ENCODE measurements at places on chromosomes 4 and X.
A peak's percentile ranks its signal among the peaks of the same experiment; 100 is the strongest.

DNA sequence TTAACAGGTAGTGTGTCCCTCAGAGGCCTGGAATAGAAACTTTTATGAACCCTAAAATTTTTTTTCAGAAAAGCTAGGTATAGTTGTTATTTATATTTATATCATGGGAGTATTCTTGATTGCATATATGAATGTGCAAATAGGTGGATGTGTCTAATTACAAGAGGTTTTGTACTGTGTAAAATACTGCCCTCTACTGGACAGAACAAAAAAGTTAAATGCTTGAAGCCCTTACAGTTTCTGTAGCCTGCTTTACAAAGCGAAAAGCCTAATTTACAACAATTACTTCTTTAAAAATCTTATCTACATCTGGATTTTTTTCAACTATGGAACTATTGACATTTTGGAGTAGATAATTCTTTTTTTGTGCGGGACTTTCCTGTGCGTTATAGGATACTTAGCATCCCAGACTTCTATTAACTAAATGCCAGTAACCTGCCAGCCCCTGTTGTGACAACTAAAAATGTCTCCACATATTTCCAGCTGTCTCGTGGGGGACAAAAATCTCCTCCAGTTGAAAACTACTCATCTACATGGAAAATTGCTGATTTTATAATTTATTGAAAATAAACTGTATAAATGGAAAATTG lies 35.1 kb downstream of the ENPEP start:
- no peak for DNase-seq

DNA sequence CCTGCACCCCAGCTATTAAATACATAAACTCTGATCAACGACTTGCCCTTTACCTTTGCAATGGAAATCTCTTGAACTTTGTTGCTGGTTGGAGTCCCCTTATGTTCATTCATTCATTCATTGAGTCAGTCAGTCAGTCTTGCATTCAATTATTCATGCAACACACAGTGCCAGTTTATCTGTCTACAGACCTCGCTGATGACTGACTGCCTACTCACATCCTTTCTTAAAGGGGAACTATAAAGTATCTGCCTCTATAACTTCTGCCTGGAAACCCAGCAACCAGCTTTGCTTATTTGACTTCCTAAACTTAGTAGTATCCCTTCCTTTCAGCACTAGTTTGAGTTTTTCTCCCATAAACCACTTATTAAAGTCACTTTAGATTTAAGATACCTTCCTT lies 620.8 kb upstream of the ADGRL3 start:
- DNase-seq: no peak

DNA sequence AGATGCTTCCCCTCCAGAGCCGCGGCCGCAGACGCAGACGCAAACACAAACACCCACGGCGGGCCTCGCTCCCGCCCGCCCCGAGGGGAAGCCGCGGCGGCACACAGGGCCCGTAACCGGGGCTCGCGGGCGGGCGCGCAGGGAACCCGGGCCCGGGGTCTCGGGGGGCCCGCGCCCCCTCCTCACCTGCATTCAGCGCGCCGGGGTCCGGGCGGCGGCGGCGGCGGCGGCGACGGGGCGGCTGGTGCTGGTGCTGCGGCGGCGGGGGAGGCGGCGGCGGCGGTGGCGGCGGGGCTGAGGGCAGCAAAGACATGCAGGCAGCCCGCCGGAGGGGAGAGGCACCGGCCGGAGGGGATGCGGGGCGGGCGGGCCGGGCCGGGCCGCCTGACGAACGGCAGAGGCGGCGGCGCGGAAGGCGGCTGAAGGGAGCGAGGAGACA lies 255 bp upstream of the CNOT6L start:
- DNase-seq: peak; percentile 85

DNA sequence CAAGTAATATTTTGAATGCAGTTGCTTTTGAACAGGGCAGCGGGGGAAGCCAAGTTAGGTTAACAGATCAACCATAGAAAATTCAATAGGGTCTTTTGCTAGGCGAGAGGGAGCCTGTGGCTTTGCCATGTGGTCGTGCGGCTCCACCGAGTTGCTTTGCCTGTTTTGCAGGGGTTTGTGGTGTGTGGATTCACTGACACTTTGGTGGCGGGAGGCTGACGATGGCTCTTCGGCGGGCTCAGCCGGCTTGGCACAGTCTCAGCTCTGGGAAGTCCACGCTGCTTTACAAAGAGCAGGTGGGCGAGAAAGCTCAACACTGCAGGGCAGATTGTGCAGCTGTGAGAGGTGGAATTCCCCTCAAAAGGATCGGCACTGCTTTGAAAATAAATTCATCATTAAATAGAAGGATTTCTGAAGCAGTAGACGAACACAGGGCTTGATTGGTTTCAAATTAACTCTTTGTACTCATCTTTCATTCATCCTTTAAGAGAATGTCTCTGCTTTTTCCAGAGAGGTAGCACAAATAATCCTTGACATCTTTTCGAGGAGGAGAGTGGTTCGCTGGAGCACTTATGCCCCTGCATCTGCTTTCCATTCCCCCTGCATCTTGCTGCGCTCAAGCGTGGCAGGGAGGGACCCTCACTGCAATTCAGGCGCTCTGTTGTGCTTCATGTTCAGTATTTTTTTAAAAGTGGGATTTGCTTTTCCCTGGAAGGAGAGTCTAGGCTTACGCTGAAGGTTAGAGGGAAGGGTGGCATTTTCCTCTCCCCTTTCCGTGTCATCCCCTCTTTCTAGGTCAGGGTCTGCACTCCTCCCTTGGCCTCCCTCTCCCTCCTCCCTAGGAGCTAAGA lies 201.8 kb upstream of the LEF1 start:
- DNase-seq: no peak

DNA sequence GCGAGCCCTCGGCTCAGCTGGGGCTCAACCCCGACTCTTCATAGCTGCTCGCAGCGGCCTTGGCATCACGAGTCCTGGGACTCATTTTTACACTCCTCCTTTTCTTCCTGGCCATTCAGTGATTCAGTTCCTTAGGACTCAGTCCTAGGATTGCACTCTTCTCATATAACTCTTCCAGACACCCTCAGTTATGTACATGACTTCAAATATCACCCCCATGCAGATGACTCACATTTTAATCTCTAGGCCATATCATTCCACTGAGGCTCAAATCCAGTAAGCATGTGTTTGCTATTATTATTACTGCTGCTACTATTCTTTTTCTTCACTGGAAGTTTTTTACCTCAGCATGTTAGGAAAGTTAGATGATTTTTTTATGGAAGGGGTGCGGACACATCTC lies 14.4 kb downstream of the ITGB1BP2 start:
- DNase-seq: no peak

DNA sequence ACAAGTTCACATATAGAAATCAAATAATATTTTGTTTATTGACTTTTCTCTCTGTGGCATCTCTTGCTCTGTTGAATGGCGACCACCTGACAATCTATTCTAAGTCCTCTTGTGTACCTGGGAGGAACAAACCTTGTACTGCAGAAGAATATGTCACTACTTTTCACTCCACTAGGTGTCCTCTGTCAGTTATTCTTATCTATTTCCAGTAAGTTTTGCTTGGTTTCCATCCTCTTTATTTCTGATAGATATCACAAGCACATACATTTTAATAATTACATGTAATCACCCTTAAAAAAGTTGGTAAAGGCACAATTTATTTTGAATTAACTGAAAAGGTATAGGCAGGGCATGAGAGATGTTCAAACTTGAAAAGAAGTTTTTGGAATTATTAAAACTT lies 238.4 kb downstream of the SNCA start:
- DNase-seq: no peak

GRCh38 chr4:109065006-109065405 lies 237.5 kb downstream of the COL25A1 start:
- DNase-seq: no peak

- DNase-seq: no peak
Measured at GRCh38 chr4:8528713-8529112, 51.5 kb upstream of the GPR78 start.

DNA sequence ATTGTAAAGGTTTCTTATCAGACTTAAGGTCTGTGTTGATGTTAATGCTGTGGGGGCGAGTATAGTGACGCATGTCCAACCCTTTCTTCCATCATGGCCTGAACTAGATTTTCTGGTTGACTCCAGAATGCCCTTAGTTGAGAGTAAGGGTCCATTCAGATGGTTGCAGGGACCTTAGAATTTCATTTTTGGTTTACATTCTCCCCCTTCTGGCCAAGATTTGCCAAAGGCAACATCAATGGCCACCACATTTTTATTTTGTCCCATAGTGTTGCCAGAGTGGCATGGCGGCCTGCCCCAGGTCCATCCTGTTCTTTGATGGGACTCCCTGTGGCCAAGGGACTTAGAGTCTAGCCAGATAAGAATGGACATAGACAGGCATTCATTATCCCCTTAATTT lies 368.5 kb downstream of the GPM6A start:
- no peak for DNase-seq

- no peak for DNase-seq
Measured at GRCh38 chr4:135354876-135355275, 1153.3 kb upstream of the PABPC4L start.

DNA sequence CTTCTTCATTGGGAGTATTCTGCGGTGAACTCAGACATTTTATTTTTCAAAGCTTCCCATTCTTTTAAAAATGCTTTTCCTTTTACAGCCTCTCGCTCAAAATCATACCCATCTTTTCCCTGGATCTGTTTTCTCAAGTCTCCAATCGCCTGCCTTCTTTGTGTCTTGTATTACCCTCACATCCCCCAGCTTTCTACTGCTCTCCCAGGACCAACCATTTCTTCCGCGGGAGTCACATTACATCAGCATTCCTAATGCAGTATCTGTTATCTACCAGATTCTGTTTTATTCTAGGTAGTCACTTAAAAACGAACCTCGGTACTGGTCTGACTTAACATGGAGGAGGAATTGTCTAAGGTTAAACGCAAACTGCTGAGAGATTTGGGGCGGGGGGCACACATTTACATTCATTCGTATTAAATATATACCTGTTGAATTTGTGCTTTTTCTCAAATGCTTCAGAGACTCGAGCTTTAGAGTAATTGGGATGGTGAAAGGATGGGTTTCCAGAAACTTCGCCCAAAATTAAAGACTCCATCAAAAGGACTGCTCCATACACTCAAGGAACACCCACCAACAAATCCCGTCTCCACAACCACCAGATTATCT lies 493 bp upstream of the UCHL1 start:
- DNase-seq: no peak

- no peak for DNase-seq
Measured at GRCh38 chrX:153865321-153865580, 20.7 kb downstream of the L1CAM start.

DNA sequence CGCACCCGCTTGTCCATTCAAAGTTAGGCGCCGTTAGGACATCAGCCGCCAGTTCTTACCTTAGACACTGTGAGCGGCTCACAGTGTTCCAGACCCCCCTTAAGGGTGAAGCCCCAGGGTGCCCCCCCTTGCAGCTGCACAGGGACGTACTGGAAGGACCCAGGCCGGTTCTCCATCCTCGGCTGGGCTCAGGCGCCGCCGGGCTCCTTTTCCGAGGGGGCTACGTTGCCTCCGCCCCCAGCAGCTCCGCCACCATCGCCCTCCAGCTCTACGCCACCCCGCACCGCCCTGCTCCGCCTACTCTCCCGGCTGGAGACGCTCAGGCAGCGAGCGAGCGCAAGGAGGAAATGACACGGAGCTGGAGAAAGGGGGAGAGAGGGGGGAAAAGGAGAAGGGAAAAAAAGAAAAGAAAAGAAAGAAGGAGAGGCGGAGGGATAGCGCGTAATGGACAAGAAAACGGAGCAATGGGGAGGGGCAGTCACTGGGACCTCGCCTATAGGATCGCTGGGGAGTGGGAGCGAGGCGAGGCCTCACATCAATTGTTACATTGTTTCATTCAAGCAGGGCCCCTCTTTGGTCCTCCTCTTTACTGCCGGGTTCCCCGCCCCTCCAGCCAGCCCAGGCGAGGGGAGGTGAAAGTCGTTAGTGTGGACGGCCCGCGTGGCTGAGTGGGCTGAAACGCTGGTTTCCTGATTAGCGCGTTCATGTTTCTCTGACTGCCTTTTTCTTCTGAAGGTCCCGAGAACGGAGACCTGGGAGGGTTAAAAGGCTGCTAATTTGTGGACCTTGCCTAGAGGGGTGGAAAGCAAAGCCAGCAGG lies at the start of gene SHROOM4:
SHROOM4 (minus strand) TSS at position 352 of the 819 bp plus-strand sequence; CDS start at position 176, 176 bp downstream.
- no peak for DNase-seq

DNA sequence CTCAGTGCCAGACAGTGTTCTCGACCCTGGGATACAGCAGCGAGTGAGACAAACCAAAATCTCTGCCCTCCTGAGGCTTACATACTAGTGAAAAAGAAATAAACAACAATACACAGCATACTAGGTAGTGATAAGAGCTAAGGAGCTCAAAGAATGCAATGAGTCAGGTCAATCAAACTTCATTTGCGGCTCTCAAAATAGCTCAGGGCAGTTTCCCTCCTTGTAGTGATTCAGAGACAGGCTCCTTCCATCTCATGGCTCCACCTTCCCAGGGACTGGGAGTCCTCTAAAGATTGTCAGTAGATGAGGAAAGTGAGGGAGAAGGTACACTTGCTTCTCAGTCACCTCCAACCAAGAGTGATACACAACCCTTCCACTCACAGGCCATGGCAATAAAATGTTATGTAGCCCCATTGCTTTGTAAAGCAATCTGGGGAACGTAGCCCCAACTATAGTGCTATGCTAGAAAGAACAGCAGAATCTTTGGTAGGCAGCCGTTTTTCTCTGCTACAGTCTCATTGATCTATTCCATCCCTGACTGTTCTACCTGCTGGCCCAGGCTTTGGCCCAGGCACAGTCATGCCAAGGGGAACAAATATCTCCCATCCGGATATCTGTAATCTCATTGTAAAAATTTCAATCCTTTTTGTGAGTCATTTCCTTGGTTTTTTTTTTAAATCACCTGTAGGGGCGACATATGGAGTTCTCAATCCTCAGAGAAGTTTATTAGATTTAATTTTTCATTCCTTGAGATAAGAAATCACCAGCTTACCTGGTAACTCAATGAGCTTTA lies 183.1 kb upstream of the S100G start:
- DNase-seq: no peak

DNA sequence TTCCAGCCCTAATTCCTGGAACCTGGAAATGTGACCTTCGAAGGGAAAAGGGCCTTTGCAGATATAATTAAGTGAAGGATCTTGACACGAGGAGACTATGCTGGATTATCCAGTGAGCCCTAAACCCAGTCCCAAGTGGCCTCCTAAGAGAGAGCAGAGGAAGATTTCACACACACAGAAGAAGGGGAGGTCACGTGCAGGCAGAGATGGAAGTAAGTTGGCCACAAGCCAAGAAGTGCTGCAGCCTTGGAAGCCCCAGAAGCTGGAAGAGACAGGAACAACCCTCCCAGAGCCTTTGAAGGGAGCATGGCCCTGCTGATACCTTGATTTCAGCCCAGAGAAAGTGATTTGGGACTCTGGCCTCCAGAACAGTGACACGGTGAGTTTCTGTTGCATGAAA lies 51.9 kb downstream of the EVC2 start:
- no peak for DNase-seq

- no peak for DNase-seq
Measured at GRCh38 chr4:38752372-38752940, 30.3 kb downstream of the TLR10 start.

GRCh38 chr4:1310796-1311631 lies 21.3 kb downstream of the MAEA start:
- no peak for DNase-seq

DNA sequence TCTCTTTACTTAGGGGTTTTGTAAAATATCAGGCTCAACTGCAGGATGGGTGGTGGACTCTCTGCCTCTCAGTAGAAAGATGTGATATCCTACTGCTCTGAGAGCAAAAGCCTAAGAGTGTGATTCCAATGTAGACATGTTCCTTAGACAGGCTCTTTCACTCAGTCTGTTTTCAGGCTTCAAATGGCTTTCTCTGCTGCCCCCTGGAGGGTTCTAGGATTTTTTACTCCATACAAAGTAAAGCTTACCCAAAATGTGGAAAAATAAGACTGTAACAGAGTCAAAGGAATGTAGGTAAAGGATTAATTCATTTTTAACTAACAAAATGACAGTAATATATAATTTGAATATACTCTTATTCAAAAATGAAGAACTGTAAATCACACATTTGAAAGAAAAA lies 32.1 kb downstream of the ZGRF1 start:
- no peak for DNase-seq
